D341Med (cell line): ENCODE measurements at places on chromosomes 3 and 15.
A peak's percentile ranks its signal among the peaks of the same experiment; 100 is the strongest.

- DNase-seq = no peak
Measured at GRCh38 chr15:47792231-47792630, 74.9 kb downstream of the SEMA6D start.

- DNase-seq = no peak
Measured at GRCh38 chr3:191123946-191124345, 75.1 kb upstream of the OSTN start.

GRCh38 chr3:150232992-150233451 is 175.1 kb upstream of the TSC22D2 start:
- no peak for DNase-seq

- no peak for DNase-seq
Measured at GRCh38 chr3:164458986-164459385, 619.3 kb downstream of the SI start.

- DNase-seq = no peak
Measured at GRCh38 chr3:155504682-155505081, 211.2 kb upstream of the STRIT1 start.

GRCh38 chr3:130779031-130779430 is 32.4 kb upstream of the PIK3R4 start:
- DNase-seq = no peak

DNA sequence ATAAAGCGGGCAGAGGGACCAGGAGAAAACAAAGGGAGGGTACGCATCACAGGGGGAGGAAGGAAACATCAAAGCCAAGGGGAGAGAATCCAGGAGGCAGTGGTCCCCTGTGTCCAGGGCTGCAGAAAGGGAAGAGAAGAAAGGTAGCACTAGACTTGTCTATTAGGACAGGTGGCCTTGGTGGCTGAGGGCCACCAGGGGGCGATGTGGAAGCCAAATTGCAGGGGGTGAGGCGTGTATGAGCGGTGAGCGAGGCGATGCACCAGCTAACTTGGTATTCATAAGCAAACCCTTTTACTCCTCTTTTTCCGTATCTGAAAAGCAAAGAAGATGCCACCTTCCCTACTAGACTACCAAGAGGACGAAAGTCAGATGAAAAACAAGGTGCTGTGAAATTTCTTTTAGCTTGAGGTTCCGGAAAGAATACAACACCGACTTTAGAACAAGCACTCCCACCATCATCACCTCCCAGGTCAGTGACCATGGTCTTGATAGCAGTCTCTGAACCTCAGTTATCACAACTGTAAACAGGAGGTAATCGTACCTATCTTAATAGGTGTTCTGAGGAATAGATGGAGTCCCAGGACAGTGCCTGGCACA is 654.4 kb upstream of the ADAMTS9 start:
- DNase-seq = peak; percentile 81
